ENCODE measurements at places on chromosomes 11 and 22.

GRCh38 chr11:3046641-3047040 is 10.6 kb downstream of the CARS1 start:
- no peak for DNase-seq

DNA sequence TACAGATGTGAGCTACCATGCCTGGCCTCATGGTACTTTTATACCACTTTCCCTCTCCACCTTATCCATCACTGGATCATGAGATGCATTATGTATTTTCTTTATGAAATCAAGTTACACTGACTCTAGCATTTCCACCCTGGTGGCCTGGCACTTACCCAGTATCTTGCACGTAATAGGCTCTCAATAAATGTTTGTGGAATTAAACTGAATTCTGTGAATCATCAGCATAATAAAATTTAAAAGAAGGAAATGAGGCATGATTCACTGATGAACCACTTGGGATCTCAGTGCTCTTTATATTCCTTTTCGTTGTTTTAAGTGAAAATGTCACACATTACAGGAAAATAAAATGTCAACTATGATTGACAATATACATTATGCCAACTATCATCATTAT is 25.1 kb downstream of the ADM start:
- DNase-seq, result no peak

GRCh38 chr22:40024201-40025061 is 29.7 kb downstream of the FAM83F start:
- DNase-seq, result peak; percentile 54

GRCh38 chr22:31084811-31085492 is 3.8 kb downstream of the SMTN start:
- peak; percentile 93 for DNase-seq

DNA sequence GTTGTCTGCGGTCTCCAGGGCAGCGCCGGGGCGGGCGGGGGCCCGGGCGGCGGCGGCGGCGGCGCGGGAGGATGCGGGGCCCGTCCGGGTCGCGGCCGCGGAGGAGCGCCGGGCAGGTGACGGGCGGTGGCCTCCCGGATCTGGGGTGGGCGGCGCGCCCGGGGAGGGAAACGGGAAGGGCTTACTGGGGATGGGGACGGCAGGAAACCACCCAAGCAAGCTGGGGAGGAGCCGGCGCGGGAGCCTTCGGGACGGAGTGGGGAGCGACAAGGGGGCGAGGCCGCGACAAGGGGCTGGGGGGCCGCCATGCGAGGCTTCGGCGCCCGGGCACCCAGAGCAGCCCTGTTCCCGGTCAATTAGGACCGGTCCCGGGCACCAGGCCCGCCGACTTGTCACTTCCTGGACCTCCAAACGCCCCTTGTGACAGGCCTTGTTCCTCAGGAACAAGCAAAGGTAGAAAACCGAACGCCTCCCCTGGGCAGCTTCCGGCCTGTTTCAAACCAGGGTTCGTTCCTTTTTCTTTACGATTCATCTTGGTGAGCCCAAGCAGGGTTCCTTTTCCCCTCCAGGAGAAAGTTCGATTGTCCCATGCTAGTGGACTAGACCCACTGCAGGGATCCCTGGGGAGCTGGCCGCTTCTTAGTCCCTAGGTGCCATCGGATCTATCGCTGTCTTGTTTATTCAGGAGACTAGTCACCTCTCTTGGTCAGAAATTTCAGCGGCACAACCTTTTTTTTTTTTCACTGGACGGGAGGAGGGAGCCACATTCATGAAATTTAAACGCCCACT is 492 bp downstream of the JHY start:
- peak; percentile 55 for DNase-seq

- no peak for DNase-seq
Observed at GRCh38 chr11:125320347-125321076, 156.0 kb downstream of the PKNOX2 start.

- DNase-seq, result no peak
Observed at GRCh38 chr11:61728940-61729219, 23.6 kb upstream of the MYRF start.

DNA sequence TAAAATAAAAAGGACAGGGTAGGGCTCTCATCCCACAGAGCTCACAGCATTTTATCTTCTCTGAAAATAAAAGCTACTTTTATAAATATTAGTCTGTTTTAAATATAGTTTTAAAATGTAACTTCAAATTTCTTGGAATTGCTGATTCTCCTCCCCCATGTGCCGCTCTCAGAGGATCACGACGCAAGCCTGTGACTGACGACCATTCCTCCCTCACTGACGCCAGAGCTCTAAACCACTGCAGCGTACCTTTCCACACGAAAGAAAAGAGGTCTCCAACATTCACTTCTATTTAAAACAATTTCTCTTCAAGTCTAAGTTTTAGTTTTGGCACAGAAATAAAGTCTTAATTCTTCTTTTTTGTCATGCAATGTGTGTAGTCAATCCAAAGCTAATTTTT is 9.3 kb downstream of the TOLLIP start:
- DNase-seq, result no peak

DNA sequence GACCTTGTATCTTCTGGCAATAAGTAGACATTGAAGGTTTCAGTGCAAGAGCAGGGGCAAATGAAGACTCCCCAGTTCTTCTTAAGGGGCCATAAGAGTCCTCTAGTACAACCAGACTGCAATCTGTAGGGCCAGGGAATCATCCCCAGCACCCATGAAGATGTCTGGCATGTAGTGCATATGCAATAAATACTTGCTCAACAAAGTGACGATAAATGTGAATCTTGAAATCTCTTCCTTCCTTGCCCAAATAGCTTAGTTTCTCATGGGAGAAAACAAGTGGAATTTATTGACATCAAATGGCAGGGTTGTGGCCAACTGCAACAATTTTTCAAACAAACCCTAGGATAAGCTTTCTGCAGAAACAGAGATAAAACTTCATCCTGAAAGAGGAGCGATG is 107.6 kb downstream of the ABTB2 start:
- DNase-seq, result no peak
